ENCODE measurements at places on chromosomes 1 and 21.
A peak's percentile ranks its signal among the peaks of the same experiment; 100 is the strongest.

DNA sequence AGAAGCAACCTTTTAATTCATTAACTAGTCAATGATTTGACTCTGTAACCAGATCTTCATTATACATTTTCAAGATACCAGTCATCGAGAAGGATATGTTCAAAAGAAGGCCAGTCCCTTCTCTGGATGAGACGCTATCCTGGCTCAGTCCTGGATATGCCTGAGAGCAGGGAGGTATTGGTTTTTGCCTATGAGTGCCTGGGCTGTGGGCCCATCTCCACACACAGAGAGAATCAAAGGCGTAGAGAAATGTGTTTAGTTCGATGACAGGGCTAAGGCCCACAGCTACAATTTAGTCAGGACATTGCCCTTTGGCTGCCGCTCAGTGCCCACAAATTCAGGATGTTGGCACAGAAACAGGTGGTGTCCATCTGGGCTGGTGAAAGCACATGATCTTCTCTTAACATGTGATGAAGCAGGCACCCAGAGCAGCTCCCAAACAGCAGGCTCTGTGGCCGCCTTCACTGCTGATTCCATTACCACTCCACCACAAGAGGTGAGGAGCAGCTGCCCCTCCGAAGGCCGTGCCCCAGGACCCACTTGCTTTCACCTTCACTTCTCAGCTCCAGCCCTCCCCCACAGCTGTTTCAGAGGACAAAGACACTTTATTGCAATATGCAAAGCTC, 24.7 kb downstream of the ACKR1 start:
- no peak for DNase-seq

- no peak for DNase-seq
These were observed 1583.9 kb downstream of the MRPL39 start for GRCh38 chr21:24023402-24023801.

- peak; percentile 80 for DNase-seq
These were observed 113.5 kb downstream of the PRDM2 start for GRCh38 chr1:13813398-13814012.

- no peak for DNase-seq
These were observed 71.1 kb upstream of the C8B start for GRCh38 chr1:57036641-57037579.

GRCh38 chr1:93704052-93704451, 22.4 kb upstream of the BCAR3 start:
- DNase-seq, result no peak

GRCh38 chr1:107415241-107415640, 274.4 kb downstream of the NTNG1 start:
- no peak for DNase-seq

DNA sequence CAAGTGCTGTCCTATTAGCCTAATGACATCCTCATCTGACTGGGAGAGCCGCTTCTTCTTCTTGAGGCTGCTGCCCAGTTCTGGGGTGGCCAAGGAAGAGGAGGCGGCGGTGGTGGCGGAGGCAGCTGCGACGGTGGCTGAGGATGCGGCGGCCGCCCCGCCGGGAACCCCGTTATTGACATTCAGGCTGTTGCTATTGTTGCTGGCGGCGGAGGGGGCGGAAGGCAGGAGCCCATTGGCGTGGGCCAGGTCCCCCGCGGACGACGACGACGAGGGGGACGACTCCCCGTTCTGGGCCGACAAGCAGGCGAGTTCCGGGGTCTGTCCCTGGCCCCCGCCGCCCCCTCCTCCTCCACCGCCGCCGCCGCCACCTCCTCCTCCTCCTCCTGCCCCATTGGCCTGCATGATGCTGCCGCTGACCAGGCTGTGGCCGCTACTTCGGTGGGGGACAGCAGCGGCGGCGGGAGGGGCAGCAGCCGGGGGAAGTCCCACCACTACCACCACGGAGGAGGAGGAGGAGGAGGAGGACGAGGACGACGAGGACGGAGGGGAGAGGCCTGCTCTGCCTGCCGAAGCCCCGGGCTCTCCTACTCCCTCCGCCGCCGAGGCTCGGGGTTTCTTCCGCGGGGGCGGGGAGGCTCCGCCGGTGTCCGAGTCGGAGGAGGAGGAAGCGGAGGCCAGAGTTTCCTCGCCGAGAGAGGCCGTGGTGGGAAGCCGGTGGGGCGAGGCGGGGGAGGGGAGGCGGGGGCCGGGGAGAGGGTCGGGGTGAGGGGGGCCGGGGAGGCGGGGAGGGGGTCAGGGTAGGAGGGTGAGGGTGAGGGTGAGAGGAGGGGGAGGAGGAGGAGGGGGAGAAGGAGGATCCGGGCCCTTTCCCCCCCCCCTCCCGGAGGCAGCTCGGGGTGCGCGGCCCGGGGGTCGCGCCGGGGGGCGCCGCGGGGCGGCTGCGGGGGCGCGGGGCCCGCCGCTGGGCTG, 610 bp downstream of the WDR26 start:
- DNase-seq, result peak; percentile 52

DNA sequence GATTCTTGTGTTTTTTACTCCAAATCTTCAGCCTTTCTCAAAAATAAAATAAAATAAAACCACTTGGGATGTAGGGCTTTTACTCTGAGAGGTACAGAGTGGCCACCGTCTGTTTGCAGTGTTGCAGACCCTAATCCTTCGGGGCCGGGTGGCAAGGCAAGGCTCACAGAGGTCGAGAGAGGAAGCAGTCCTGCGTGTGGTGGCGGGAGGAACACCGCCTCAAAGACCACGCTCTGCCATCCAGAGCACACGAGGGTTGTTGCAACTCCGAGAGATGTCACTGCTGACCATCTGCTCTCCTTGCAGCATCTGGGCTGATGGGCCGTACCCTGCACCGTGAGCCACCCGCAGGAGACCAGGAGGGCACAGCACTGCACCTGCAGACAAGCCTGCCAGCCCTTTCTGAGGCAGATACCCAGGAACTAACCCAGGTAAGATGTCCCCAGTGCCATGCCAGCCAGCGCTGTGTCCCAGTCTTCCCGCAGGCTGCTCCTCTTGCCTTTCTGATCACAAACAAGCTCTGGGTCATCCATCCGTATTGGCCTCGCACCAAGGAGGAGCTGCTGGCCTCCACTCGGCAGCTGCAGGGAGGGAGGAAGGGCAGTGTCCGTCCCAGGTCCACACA, 31.5 kb downstream of the SNAP47 start:
- no peak for DNase-seq

DNA sequence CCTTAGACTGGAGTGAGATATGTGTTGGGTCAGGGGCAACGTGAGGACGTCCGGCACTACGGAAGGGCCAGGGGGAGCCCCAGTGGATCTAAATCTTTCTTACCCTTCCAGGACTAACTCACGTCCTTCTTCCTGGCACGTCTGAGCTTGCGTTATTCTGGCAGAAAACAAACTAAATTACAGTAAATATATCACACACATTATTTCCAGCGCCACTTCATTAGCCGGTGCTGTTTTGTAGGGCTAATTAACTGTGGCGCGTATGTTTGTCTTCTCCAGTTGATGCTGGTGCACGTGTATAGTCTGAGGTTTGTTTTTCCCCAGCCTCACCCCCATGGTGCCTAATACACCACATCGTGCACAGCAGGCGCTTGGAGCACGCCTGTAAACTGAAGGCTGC, 59.2 kb downstream of the TLR5 start:
- no peak for DNase-seq

DNA sequence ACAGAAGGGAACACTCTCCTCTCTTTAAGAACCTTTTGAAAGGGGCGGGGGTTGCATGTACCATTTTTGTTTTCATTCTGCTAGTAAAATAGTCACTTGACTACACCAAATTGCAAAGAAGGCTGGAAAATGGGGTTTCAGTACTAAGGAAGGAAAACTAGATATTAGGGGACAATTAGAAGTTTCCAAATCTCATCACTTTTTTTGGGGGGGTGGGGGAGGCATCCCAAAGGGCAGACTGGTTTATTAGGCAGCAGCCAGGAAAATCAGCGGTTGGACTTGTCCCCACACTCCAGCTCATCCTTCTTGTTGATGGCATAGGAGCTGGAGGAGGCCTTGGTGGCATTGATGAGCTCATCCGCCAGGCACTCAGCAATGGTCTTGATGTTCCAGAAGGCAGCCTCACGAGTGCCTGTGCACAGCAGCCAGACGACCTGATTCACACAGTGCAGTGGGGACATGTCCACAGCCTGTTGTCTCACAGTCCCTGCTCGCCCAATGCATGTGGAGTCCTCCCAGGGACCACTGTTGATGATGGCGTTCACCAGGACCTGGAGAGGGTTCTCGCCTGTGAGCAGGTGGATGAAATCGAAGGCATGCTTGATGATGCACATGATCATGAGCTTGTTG, 1.7 kb upstream of the TMEM50B start:
- no peak for DNase-seq

- no peak for DNase-seq
These were observed 75.3 kb upstream of the ARTN start for GRCh38 chr1:43858324-43858723.

DNA sequence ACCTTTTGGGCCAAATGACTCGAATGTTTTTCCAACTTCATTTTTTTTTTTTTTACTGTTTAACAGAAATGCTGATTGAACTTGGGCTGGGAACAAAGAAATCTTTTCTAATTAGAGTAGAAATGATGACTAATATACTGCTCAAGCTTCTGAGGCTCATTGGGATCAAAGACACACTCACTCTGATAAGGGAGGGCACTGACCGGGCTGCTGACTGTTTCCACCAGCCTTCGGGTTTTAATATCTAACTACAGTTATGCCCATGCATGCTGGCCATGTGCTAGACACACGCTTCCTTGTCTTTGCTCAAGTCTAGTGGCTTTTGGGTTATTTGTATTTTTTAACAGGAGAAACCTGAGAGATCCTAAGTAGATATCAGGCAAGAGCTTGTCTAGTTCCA, 16.8 kb downstream of the ZBTB18 start:
- no peak for DNase-seq

DNA sequence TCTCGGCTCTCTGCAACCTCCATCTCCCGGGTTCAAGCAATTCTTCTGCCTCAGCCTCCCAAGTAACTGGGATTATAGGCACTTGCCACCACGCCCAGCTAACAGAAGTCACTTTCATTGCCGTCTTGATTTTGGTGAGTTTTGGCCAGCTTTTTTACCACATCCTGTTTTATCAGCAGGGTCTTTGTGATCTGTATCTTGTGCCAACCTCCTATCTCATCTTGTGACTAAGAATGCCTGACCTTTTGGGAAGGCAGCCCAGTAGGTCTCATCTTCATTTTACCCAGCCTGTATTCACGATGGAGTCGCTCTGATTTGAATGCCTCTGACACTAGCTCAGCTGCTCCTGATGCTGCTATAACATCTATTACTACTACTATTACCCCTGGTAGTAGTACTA, 46.8 kb upstream of the BARHL2 start:
- DNase-seq, result no peak

- no peak for DNase-seq
These were observed 10.6 kb downstream of the METTL18 start for GRCh38 chr1:169784102-169784501.

DNA sequence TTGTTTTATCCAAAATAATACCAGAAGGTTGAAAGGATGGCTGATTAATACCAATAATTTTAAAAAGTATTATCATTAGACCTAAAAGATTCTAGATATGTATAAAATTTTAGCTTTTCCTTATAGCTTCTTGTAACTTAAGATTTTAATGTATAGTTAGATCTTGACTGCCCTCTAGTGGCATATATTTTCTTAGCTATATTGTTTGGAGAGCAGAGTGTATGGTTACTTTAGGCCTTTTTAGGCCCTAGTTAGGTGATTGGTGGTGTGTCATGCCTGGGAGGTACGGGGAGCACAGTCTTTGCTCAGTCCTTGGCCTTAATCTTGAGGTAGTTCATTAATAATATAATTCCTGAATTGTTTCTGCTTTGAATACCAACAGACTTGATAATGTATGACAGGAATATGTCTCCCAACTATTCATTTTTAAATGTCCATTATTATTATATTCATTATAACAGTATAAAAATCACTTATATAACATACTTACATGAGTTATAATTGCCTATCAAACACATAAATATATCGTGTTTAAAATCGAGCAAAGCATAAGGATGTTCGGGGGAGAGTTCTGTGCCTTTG, 328.4 kb downstream of the ZP4 start:
- no peak for DNase-seq

Data from stimulated activated CD8-positive, alpha-beta memory T cell treated with anti-CD3 and anti-CD28 coated beads, Interleukin-4, amount 100 ng/mL, for 48 hours (primary cell).